Glutamatergic neuron (in vitro differentiated cells): ENCODE measurements at places on chromosomes 4 and X.

DNA sequence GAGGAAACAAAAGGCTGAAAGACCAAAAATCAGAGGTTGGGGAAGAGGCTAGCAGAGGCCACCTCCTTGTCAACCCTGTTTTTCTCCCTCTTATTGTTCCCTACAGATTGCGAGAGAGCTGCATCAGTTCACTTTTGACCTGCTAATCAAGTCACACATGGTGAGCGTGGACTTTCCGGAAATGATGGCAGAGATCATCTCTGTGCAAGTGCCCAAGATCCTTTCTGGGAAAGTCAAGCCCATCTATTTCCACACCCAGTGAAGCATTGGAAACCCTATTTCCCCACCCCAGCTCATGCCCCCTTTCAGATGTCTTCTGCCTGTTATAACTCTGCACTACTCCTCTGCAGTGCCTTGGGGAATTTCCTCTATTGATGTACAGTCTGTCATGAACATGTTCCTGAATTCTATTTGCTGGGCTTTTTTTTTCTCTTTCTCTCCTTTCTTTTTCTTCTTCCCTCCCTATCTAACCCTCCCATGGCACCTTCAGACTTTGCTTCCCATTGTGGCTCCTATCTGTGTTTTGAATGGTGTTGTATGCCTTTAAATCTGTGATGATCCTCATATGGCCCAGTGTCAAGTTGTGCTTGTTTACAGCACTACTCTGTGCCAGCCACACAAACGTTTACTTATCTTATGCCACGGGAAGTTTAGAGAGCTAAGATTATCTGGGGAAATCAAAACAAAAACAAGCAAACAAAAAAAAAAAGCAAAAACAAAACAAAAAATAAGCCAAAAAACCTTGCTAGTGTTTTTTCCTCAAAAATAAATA is 179.9 kb downstream of the AR start:
- no peak for DNase-seq

DNA sequence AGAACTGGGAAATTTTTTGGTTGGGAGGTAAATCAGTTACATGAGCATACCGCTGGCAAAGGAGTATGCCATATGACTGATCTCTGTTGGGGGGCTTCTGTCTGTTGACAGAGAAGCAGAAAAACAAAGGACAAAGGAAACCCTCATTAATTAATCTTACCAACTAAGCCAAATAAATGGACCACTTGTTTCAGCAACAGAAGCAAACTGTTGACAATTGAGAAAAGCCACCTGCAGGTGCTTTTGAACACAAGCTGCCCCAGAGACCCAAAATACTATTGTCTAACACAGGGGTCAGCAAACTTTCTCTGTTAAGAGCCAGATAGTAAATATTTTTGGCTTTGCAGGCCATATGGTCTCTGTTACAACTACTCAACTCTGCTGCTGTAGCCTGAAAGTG is 7.0 kb upstream of the FRYL start:
- no peak for DNase-seq

GRCh38 chr4:26086621-26087441 is 172.8 kb downstream of the SMIM20 start:
- DNase-seq = no peak

DNA sequence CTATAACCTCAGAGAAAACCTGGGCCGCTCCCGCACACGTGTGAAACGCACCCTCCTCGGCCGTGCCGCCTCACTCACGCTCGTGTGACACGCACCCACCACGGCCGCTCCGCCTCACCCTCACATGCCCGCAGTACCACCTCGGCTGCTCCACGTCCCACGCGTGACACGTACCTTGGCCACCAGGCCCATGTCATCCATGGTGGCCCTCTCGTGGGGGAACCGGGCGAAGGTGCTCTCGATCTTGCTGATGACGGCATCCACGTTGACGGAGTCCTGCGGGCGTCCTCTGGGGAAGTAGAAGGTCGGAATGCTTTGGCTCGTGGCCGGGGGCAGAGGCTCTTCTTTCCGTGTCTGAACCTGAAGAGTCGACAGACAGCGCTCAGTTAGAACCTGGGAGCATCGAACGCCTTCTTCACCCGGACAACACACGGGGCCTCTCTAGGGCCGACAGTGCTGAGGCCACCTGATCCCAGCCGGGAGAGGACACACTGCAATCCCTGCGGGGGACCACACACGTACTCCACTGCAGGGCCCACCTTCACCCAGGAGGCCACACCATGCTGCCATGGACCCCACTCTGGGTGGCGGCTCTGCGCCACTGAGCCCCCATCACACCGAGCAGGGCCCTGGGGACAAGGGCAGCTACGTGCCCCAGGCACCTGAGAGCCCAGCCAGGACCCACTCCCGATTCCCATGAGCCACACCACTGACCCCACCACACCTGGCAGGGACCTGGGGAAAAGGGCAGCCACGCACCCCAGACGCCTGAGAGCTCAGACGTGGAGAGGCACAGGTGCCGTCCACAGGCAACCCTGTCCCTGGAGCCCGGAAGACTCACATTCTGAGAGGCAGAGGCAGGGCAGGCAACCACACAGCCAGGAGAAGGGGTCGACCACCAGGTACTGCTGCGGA is 25.2 kb downstream of the PPP2R3B start:
- DNase-seq = peak; percentile 8

DNA sequence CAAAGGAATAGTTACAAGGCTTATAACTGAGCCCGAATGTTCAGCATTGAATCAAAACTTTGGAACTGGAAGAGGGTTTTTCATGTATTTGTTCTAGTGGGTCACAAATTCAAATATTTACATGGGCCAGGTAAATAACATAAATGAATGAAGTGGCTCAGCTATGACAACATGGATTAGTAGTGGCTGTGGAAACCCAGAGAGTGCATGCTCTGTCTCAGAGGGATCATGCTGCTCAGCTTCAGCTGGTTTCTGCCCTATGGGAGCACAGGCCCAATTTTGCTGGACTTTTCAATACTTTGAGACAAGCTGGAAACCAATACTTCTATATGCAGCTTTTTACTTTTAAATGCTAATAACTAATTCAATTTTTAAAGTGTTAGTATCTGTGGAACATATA is 394.0 kb upstream of the TEX13C start:
- no peak for DNase-seq
